ENCODE measurements at places on chromosomes 1 and 21. TPM values are rescaled to one million over a fixed set of nuclear protein-coding genes. Genes with fewer than 3 reads are reported as not detected.

The CYP4A22 gene
- not detected for total RNA-seq

The KCNH1 gene
- total RNA-seq = not detected

The NT5C1A gene
- not detected for total RNA-seq

The OR2T35 gene
- total RNA-seq = not detected

The RNU1-3 gene
- total RNA-seq = under 0.01 TPM

The FNBP1L gene
- total RNA-seq = 6.2 TPM

The LDLRAD2 gene
- total RNA-seq = not detected

The MACO1 gene
- total RNA-seq = 15.0 TPM

The ZBTB37 gene
- 1.5 TPM for total RNA-seq

The ESPN gene
- 4.3 TPM for total RNA-seq

The TSSK3 gene
- total RNA-seq = not detected

The COL9A2 gene
- total RNA-seq = 3.9 TPM

The OR2G6 gene
- not detected for total RNA-seq

The KIF2C gene
- 16.5 TPM for total RNA-seq

The MIXL1 gene
- total RNA-seq = not detected

The RGS1 gene
- total RNA-seq = not detected

The CELA2B gene
- not detected for total RNA-seq

The TMEM81 gene
- total RNA-seq = 0.39 TPM

The C1QC gene
- not detected for total RNA-seq

The FALEC gene
- total RNA-seq = not detected

The CADM3 gene
- total RNA-seq = not detected

The OLFML3 gene
- 0.31 TPM for total RNA-seq

The SELE gene
- not detected for total RNA-seq

Data from hair follicular keratinocyte (primary cell).